ENCODE measurements at places on chromosomes 1 and 21.

DNA sequence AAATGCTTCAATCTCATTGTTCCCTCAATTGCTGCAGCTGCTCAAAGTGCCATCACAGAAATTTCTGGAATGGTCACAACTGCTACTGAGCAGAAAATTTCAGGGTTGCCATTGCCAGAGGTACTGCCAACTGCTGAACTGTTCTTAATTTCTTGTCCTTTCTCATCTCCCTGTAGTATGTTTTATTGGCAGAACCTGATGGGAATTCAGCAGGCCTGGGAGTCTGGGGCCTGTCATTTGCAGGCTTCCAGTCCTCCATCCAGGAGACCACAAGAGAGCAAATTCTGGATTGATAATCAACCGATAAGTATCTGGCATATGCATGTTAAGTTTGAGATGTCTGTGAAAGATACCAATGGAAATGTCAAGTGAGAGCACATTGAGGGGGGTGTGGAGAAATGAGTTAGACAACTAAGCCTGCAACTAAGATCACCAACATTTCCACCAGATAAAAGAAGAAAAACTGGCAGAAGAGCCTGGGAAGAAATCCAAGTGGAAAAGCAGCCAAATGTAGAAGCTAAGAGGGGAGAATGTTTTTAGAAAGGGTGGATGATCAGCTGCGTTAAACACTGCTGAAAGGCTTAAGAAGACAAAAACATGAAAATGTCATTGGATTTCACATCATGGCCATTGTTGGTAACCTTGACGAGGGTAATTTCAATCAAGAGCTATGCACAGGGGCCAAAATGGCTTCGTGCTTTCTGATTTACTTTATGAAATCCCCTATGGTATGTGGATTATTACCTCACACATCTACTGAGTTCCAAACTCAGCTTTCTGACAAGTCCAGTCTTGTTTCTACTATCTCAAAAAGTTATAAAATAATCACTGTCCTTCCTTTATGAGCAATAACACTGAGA is 648.1 kb downstream of the PLPP3 start:
- DNase-seq, result no peak

- DNase-seq, result no peak
Observed at GRCh38 chr1:108669679-108670078, 8.8 kb upstream of the HENMT1 start.

DNA sequence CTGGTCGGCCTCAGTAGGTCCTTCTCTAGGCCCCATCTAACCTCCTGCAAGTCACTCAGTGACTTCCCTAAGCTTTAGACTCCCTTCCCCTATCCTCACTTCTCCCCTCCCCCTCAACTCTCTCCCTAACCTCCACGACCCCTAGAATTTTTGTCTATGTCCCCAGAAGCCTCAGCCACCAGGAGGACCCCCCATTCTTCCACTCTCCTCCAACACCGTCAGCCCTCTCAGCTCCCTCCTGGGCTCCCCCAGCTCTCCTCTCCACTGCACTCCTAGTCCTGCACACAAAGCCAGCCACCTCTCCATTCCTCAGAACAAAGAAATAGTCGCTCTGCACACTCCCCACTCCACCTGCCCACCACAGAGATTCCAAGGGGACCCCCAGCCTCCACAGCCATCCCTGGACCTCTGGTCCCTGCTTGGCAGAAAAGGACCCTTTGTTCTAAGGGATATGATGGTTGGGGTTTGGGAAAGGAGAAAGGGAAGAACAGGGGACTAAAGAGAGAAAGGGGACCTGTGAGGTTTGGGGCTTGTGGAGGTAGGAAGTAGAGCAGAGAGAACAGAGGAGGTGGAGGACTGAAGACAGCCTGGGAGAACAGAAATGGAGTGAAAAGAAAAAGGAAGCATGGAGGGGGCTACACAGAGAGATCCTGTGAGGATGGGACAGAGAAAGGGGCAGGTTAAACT is 2.8 kb downstream of the ARHGEF2 start:
- no peak for DNase-seq

- no peak for DNase-seq
Observed at GRCh38 chr1:210293171-210293607, 35.5 kb upstream of the HHAT start.

- no peak for DNase-seq
Observed at GRCh38 chr1:161481624-161482392, 23.4 kb upstream of the FCGR2A start.

DNA sequence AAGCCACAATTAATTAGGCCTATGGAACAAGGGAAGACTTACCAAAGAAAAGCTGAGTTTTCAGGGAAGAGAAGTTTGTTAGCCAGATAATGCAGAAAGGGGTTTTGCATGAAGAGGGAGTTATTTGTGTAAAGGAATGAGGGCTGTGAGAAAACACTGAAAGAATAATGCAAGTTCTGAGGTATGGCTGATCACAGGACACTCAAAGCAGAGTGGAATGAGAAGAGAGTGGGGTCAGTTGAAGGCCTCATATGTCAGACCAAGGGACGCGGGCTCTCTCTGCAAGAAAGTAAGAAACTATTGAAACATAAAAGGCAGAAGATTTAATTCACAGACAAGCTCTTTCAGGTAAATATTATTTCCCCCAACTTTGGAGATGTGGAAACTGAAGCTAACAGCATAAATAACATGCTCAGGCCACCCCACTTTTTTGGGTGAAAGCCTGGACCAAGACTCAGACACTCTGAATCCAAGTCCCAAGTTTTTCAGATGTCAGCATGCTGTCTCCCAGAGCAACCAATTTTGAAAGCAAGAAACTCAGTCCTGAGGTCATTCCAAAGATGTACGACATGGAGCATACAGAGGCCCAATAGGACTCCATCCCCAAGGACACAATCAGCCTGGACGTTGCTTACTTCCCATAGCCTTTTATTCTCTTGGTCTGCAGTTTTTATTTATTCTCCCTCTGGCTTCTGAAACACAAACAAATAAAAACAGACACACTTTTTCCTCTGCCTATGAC is 47.3 kb upstream of the FGGY start:
- no peak for DNase-seq

DNA sequence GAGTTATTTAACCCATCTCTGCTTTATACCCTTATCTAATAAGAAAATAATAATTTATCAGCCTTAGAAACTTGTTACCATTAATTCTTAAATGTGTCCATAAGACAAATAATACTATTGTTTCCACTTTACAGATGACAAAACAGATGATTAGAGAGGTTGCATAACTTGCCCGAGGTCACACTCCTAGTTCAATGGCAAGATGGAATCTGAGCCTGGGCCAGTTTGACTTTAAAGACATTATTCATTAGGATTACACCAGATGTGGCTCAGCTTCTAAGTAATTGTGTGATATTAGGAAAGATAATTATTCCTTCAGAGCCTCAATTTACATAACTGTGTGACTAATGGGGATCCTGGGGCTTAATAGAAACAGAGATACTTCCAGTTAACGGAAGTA is 42.3 kb upstream of the KCNK2 start:
- no peak for DNase-seq

GRCh38 chr21:38284216-38284615 is 27.4 kb downstream of the KCNJ15 start:
- DNase-seq, result no peak

GRCh38 chr1:99544328-99544727 is 101.6 kb upstream of the PALMD start:
- DNase-seq, result no peak

DNA sequence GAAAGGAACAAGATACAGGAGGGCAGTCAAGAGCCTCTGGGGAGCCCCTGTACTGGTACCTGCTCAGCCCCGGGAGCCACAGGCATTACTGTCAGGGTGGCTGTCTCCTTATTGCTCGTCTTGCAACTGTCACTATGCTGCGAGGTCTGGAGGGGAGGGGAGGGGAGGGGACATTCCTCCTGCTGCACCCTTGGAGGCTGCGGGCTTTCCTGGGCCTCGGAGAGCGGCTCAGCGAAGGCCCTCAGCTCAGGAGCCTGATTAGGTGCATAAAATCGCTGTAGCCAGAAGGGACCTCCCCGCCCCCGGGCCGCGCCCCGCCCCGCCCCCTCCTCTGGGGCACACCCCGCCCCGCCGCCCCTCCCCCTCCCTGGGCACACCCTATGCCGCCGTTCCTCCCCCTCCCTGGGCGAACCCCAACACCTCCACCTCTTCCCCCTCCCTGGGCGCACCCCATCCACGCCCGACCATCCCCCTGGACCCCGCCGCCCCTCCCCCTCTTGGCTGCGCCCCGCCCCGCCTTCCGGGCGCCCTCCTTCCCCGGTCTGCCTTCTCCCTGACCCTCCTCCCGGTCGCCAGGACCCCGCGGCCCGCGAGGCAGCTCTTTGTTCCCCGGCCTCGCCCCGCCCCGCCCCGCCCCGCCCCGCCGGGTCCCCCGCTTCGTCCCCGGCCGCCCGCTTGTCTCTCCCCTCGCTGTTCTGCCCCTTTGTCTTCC is 35.5 kb downstream of the CACHD1 start:
- DNase-seq, result no peak

DNA sequence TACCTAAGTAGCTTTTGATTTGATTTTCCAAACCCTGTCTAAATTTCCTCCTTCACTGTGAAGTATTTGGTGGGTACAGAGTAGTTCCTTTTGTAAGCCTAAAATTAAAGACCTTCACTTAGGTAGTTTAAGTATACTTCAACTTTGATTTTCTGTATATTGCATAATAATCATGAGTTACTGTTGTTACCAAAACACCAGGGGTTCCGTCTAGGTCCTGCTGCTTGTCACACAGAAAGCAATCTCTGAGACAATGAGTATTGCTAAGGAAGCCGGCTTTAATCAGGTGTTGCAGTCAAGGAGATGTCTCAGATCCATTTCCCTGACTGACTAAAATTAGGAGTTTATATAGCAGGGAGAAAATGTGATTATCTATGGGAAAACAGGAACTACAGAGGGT is 15.3 kb downstream of the RPS6KC1 start:
- DNase-seq, result no peak

- DNase-seq, result no peak
Observed at GRCh38 chr21:37994211-37994610, 78.0 kb upstream of the KCNJ6 start.

- no peak for DNase-seq
Observed at GRCh38 chr1:233328142-233328921, 808 bp downstream of the MAP3K21 start.

DNA sequence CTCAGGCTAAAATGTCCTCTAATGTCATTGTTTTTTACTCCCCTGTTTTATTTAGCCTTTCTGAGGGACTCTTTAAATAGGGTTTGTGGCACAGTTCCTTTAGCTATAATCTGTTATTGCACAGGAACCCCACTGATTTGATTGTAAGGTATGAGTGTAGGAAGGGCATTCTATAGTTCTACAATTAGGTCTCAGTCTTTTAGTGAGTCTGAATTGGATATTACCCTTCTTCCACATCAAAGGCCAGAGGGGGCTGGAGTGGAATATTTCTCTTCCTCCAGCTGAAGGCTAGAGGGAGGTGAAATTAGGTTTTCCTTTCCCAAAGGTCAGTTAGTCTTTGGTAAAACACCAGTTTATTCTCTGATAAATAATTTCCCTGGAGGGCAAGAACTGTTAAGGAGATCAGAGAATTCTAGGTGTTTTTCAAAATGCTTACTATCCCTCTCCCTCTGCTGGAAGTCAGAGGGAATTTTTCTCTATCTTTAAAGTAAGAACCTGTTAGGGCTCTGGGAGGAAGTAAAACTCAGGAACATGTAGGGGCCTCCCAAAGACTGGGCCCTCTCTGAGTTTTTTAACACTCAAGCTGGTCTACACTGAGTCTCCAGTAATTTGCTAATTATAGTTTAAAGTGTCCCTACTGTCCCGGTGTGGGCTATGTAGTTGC is 176.3 kb upstream of the ZNHIT6 start:
- no peak for DNase-seq

DNA sequence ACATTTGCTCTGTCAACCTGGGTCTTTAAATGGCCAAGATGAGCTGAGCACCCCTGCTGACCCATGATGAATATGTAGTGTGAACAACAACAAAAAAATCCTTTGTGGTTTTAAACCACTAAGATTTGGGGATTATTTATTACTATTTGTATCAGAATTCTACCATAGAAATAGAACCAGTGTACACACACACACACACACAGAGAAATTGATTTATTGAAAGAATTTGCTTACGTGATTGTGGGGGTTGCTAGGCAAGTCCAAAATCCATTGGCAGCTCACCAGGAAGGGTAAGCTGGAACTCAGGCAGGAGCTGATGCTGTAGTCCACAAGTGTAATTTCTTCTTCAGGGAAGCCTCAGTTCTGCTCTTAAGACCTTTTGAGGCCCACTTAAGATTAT is 82.5 kb upstream of the MAP1LC3C start:
- DNase-seq, result no peak

DNA sequence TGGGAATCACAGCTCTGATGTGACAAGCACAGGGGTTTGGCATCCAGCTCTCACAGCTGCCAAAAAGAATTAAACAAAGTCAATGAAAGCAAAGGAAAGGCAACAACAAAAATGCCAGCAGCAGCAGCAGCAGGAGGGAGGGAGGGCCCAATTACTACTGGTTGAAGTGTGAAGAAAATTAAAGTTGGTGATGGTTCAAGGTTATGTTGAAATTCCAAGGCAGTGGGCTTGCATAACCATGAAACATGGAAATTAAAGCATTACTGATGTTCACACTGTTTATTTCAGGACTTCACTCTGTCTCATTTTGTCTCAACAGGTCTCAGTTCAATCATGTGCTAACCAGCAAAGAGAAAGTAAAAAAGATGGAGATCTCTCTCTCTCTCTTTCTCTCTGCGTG is 220.3 kb upstream of the LYPLAL1 start:
- no peak for DNase-seq

DNA sequence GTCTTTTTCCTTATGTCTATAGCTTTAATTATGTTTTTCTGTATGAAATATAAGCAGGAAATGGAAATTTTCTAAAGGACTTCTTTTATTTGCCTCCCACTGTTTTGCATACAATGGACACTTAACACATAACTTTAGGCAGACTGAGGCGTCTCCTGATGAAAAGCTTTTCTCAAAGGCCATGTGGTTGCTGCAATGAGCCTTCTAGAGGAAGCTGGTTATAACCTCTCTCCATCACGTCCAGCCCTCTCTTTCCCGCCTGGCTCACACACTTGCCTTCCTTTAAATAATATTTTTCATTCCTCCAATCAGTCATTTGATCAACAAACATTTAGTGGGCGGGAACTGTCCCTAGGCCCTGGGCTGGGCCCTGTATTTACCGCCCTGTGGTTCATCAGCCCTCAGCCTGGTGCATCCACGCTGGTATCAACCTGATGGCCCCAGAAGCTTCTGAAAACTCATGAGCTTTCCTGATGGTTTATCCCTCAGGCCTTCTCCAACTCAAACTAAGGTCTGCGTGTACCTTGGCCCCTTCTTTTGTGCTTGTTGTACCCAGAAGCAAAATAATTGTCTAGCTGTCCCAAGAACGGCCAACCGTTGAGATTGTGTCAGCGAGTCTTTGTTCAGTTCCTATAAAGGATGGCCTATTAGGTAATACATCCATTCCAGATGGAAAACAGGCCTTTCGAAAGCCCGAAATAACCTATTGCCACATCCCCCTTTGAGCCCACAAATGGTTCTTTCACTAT is 75.3 kb upstream of the LYST start:
- no peak for DNase-seq

GRCh38 chr1:219060798-219061197 is 112.9 kb upstream of the LYPLAL1 start:
- no peak for DNase-seq

DNA sequence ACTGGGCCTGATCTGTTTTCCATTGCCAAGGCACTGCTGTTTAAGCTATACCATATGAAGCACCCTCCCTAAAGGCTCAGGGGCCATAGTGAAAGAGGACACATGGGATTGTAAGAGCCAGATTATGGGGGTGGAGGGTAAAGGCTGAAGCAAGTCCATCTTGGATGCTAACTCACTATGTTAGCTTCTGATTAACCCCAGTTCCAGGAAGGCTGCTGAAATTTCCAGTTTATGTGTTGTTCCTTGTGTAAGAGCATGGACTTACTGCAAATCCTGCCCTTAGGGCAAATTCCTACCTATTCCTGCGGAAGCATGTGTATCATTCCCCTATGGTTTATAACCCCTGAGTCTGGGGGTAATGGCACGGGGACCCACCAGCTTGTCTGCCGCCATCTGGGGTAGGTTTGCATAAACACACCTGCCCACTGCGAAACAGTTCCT is 91.8 kb upstream of the SERBP1 start:
- no peak for DNase-seq
